Stimulated activated CD4-positive, alpha-beta T cell treated with anti-CD3 and anti-CD28 coated beads, Interleukin-15, amount 100 ng/mL, for 48 hours (primary cell): ENCODE measurements at places on chromosomes 11 and 22.

- DNase-seq, result no peak
Observed at GRCh38 chr11:2265396-2265795, 5.0 kb downstream of the ASCL2 start.

DNA sequence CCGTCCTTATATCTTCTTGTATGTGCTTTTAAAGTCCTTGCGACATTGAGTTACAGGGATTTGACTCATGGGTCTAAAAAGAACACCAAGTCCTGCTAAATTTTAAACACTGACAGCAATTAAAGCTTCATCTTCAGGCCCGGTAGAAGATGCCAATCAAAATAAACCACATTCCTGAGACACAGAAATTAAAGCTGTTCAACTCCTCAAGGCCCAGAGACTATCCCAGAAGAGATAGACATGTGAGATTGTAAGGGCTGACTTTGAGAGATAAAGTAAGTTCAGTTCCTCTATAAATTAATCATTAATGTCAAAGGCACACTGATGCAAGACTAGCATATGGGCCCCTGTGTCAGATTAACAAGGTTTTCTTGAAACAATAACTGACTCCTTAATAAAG lies 49.8 kb downstream of the OSBPL5 start:
- DNase-seq, result no peak

DNA sequence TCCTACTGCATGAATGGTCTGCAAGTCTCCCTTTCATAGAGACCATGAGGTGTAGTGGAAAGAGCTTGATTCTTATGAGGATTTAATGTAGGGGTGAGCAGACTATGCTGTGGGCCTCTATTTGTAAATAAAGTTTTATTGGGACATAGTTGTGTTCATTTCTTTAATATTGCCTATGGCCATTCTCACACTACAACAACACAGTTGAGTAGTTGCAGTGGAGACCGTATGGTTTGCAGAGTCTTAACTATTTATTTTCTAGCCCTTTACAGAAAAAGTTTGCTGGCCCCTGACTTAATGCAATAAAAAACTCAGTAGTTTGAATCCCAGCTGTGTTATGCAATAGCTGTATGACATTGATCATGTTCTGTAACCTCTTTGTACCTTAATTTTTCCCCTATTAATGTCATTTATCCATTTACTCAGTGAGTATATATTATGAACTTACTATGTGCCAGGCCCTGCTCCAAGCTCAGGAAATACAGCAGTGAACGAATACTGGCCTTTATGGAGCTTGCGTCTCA lies 106.3 kb downstream of the ATXN10 start:
- no peak for DNase-seq

DNA sequence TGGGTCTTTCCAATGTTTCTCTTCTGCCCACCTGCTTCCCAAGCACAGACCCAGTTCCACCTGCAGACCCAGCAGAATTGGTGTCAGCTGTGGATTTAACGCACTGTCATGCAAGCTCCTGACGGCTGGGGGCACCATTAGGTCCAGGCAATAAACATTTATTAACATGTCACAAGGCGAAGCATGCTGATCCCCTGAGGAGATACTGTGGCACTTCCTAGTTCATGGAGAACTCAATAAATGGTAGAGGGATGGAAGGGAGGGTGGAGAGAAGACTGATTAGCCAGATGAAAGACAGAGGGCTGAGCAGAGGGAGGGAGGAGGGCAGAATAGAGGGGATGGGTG lies 68.3 kb upstream of the TSPAN18 start:
- no peak for DNase-seq

GRCh38 chr11:71298761-71299181 lies 46.4 kb upstream of the SHANK2 start:
- no peak for DNase-seq

DNA sequence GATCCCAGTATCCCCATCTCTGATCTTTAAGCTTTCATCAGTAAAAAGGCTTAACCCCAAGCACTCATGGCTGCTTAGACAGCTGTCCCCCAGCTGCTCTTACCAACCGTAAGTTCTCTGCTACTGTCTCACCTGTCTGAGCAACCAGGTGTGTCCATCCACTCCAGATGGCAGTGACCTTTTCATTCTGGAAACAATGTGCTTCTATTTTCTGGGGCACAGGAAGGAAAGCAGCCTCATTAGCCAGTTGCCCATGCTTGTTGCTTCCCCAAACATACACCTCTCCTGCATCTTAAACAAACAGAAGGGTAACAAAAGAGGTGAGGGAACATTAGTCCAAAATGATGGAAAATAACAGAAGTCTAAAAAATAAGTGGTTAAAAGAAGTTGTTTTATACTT lies 24.4 kb downstream of the SERGEF start:
- DNase-seq, result no peak

GRCh38 chr11:2174361-2174760 lies 2.7 kb upstream of the TH start:
- DNase-seq, result no peak

DNA sequence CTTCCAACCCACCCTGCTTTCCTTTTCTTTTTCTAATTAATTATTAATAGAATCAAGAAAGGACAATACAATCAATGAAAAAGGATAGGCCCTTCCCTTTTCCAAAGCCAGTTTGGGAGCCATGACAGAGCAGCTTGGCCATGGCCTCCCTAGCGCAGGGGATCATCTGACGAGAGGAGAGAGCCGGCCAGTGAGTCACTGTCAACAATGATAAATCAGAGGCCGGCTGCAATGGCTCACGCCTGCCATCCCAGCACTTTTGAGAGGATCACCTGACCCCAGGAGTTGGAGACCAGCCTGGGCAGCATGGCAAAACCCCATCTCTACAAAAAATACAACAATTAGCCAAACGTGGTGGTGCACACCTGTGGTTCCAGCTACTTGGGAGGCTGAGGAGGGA lies 27.5 kb upstream of the KRTAP5-7 start:
- DNase-seq, result no peak

DNA sequence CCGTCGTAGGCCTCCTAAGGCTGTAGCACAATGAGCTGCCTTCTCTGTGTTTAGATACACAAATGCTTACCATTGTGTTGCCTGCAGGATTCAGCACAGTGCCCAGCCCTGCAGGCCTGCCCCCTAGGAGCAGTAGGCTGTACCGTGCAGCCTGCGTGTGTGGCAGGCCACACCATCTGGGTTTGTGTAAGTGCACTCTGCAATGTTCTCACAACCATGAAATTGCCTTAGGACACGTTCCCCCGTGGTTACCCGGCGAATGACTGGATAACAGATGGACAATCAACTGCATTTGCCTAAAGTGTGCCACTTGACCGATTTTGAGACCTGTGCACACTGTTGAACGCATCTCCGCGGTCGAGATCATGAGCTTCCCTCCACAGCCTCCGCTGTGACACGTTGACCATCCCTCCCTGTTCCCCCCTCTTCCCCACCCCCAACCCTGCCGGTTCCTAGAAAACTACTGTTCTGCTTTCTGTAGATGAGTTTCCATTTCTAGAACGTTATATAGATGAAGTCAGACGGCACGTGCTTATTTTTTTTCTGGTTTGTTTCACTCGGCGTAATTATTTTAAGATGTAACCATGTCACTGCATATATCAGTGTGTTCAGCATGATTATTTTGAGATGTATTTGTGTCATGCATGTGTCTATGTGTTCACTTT lies 22.2 kb upstream of the CTSD start:
- DNase-seq, result no peak

- DNase-seq, result no peak
Observed at GRCh38 chr11:133825156-133825555, 20.2 kb downstream of the SPATA19 start.

GRCh38 chr11:133841279-133842043 lies 3.9 kb downstream of the SPATA19 start:
- no peak for DNase-seq

DNA sequence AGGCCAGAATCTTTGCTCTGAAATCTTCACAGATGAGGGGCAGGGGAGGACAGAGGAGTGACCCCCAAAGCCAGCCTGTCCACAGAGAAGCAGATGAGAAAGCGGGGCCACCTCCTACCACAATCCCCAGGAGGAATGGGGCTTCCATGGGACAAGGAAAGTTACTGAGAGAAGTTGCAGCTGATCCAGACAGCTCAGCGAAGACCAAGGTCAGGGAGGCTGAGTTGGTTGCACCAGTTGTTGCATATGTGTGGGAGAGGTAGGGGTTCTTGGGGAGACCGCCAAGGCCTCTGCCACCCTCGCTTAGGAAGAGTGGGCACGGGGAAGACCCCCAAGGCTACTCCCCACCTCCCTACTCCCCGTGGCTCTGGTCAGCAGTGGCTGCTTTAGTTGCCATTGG lies 81.6 kb upstream of the EIF3D start:
- DNase-seq, result no peak

- no peak for DNase-seq
Observed at GRCh38 chr11:100752371-100753171, 65.5 kb downstream of the ARHGAP42 start.

DNA sequence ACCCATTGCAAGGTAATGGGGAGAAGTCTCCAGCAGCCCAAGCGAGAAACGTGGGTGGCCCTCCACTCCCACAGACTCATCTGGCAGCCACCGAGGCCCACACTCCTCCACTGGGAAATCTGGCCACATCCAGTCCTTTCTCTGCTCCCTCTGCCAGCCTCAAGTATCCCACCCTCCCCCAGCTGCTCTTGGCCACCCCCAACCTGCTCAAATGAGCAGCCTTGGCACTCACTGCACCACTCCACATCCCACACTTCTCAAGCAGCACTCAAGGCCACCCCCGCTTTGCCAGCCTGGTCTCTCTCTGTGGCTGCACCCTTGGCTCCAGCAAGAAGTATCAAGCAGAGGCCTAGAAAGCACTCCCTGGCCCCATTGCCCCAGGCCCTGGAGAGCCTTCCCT lies 28.2 kb downstream of the SLC22A12 start:
- no peak for DNase-seq

DNA sequence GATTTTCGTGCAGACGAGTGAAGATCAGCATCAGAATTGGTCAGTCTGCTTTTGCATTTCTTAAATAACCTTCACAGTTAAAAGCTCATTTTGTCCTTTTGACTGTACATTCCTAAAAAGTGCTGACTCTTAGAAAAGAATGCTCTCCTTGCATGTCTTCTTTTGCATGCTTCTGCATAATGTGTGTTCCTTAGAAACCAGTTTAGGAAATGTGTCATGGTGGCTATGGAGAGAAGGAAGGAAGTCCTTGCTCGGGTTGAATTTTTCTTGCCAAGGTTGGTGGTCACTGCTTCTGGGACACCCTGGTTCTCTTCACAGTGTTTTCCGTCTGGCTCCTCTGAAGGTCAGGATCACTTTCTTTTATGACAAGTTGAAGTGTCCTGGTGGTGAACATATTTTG lies 6.8 kb downstream of the AP2A2 start:
- DNase-seq, result no peak
